ENCODE measurements at places on chromosomes 2 and 18.

- DNase-seq: no peak
These were observed 176.5 kb downstream of the MREG start for GRCh38 chr2:215836881-215837280.

- no peak for DNase-seq
These were observed 126.3 kb downstream of the SCG2 start for GRCh38 chr2:223475901-223476300.

DNA sequence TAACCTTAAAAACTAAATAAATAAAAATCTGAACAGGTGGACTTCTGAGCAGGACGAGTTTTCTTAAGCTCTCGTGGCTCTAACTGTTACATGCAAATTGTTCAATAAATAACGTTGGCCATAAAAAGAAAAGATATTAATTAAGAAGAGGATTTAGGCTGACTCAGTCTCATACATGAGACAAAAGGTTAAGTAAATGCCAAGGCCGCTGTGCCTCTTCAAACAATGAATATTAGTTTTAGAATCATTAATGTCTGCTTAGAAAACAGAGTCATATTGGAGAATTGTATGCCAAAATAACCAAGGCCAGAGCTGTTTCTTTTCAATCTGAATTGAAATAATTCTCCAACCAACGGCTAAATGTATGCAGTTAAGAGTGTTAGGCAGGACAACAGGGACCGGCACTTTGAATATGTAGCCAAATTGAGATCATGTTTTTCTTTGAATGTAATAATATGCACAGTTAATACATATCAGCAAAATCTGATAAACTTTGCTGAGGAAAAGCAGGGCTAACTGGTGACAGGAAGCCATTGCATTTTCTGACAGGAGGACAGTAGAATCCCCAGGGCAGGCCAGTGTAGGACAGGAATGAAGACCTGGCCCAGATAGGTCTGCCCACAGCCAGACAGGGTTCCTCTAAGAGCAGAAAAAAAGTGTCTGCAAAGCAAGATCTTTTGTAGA lies 1041.4 kb upstream of the FANCL start:
- no peak for DNase-seq

DNA sequence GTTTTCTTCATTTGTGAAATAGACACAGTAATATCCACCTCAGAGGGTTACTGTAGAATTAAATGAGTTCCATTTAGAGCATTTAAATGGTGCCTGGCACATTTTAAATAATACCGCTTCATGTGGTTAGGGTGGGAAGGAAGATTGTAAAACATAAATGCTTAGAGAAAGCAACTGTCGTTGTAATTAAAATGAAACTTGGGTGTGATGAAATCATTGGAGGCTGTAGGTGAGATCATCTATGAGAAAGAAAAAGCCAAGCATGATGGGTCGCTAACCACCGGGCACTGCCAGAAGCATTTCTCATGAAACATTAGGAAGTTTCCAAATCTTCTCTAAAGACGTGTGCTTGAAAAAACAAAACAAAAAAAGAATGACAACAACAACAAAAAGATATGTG lies 8.2 kb upstream of the SLC39A10 start:
- no peak for DNase-seq

- peak; percentile 44 for DNase-seq
These were observed 52.7 kb upstream of the LDLRAD4 start for GRCh38 chr18:13165636-13166423.

Measured in NT2/D1 (cell line).